DMS79 treated with DMSO at 0.1 percent for 48 hours (cell line): ENCODE measurements at places on chromosomes 16 and 17.

DNA sequence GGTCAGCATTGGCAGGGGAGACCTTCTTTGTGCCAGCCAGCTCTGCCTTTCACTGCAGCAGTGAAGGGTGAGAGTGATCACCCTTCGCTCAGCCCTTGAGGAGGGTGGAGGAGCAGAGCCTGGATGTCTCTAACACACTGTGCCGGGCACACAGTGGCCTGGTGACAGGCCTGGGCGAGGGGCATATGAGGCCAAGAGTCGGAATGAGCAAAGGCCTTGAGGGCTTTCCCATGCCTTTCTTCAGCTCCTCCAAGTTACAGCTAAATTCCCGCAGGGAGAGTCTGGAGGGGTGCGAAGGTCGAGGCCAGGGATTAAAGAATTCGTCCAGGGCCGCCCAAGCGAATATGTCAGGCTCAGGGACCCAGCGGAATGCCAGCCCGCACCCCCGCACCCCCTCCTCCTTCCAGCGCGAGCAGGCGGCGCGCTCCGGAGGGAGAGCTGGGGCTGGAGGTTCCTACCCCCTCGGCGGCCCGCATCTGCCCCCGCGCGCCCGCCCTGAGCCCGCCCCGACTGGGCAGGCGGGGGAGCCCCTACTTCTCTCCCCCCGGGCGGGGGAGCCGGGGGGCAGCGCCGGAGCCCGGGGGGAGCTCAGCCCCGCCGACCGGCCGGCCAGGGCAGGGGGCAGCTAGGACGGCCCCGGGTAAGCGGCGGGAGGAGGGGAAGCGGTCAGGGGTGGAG is at the start of gene RASL10B:
RASL10B (plus strand) TSS at position 401 of the 678 bp plus-strand sequence. CDS start 3,546 bp downstream, outside the sequence.
- peak; percentile 16 for DNase-seq

DNA sequence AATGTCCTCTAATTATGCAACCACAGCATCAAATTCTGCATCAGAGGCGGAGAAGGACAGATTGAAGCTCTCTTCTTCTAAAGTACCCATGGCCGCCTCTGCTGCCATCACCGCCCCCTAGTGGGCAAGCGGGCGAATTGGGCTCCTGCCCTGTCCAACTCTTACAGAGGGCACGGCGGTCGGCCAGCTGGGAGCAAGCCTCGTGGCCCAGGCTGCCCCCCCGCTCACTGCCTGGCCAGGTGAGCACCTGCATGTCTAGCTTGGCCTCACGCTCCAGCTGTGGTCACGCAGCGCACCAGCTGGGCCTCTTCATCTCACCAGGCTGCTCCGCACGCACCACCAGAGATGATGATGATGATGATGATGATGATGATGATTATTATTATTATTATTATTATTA is 146.1 kb upstream of the TOM1L1 start:
- DNase-seq = no peak

DNA sequence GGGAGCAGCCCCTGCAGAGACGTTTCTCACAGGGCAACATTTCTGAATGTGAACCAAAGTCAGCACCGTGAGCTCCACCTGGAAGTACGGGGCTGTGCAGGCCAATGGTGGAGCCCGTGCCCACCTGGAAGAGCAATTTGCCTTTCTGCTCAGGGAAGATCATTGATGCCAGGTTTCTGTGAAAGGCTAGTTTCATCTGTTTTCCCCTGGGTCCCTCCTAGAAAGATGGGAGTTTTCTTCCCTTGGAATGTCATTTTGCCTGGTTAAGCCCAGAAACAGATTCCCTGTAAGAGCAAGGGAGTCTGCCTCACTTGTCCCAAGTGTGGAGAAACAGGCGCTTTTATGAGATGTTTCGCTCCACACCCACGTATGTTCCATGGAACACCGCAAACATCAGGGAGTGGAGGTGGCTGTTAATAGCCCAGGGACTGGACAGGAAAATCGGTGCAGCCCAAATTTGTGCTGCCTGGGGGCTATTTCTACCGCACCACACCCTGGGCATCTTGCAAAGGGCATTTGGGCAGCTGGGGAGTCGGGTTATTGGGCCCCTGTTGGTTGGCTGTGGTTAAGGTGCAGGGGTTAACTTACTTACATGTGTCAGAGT is 2.6 kb downstream of the SLC6A4 start:
- peak; percentile 8 for DNase-seq

DNA sequence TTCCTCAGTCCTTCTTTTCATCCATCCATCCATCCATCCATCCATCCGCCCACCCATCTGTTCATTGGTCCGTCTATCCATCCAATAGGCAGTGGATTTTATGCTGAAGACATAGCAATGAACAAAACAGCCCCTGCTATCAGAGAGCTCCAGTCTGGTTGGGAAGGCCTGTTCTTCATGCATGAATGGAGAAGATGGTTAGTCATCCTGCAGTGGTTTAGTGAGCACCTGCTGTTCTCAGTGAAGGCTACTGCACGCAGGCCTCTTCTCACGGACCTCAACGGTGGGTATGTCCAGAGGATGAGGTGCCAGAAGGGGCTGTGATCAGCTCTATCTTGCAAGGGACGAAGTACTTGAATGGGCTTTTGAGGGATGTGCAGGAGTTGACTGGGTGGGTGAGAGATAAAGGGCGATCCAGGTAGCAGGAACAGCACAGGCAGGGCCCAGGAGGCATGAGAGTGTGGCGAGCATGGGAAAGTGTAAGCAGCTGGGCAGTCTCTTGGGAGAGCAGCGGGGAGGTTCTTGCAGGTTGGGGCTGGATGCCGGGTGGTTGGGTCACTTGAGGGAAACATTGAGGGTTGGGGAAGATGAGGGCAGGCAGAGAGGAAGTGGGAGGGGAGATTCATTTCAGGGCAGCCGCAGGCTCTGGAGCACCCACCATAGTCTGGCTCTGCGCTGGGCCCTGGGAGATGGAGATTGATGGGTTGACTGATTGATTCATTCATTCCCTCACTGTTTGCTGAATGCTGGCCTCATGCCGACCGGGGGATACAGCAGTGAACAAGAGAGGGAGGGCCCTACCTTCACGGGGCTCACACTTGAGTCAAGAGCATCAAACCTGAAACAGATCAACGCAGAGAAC is 115.0 kb upstream of the CIBAR2 start:
- peak; percentile 74 for DNase-seq

DNA sequence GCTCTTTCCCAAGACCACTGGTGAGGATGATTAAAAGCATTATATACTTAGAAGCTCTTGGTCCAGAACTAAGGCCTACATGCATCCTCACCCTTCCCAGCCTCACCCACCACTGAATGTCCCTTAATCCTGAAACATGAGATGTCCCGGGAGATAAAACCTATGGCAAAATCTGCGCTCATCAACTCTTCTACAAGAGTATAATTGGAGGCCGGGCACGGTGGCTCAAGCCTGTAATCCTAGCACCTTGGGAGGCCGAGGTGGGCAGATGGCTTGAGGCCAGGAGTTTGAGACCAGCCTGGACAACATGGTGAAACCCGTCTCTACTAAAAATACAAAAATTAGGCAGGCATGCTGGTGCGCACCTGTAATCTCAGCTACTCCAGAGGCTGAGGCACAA is 13.3 kb downstream of the ACACA start:
- no peak for DNase-seq

GRCh38 chr16:81583893-81584631 is 139.5 kb downstream of the CMIP start:
- DNase-seq = no peak

GRCh38 chr17:50544516-50544915 is 2.5 kb upstream of the SPATA20 start:
- DNase-seq = no peak

GRCh38 chr17:81222906-81223761 is at the start of gene CEP131:
TSS of gene CEP131 (minus strand) at chr17:81222965. CDS start at chr17:81220056, 2,909 bp downstream.
- DNase-seq = peak; percentile 80

DNA sequence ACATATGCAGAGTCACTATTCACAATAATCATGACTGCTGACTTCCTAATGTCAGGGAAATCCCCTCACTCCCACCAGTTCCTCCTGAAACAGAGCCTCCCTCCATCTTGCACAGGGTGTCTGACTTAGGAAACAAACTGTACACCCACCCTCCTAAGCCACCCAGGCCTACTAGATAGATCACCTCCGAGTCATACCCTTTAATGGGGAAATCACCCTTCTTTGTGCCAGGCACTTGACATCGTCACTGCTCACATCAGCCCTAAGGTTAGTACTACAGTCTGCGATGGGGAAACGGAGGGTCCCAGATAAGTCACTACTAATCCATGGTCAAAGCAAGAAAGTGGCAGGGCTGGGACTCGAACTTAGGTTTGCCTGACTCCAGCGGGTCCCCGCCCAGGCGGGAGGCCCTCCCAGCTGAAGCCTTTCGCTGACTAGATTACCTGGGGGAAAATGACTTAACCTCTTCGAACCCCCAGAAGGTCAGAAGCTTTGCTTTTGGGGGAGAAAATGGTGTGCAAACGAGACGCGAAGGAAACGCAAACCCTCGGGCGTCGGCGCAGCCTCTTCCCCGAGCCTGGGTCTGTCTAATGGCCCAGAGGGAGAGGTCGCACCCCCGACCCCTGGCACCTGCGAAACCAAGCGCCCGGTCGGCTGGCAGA is 3.4 kb upstream of the MLLT6 start:
- DNase-seq = peak; percentile 67

GRCh38 chr17:75778861-75779249 is 5.8 kb upstream of the UNK start:
- DNase-seq = no peak

GRCh38 chr17:43753493-43754129 is 5.0 kb downstream of the SOST start:
- DNase-seq = no peak

DNA sequence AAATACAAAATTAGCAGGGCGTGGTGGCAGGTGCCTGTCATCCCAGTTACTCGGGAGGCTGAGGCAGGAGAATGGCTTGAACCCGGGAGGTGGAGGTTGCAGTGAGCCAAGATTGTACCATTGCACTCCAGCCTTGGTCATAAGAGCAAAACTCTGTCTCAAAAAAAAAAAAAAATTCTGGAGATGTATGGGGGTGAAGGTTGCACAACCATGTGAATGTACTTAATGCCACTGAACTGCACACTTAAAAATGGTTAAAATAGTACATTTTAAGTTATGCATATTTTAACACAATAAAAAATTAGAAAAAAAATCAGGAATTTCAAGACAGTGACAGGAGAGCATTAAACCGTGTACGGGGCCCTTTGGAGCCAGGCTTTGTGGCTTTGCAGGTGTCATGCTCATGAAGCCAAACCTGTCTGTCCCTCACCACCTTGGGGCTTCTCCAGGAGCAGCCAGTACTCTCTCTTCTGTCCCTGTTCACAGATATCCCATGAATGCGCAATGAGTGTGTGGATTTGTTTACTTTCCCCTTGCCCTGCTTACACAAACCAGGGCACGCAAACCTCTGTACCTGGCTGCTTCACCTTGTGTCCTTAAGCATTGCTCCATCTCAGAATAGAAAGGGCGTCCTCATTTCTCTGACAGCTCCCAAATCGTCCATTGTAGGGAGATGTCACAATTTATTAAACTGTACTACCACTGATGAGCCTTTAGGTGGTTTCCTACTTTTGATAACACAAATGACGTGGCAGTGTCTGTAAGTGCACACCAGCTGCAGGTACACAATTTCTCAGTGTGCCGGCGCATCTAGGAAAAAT is 58.2 kb upstream of the CBX4 start:
- no peak for DNase-seq

DNA sequence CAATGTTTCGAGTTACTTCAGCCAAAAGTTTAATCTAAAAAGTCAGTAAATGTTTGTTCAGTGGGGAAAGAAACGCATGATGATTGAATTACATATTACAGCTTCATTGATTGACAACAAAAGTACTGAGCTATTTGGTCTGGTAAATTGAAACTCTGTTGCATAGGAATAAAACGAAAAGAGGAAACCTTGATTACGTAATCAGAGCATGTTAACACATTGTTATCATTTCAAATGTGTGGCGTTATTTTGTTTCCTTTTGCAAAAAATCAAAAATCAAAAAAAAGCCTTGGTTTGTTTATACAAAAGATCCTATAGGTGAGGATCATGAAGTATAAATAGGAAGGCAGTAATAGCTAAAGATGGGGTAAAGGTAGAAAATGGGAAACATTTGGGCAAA is 19.5 kb upstream of the CA10 start:
- DNase-seq = no peak

DNA sequence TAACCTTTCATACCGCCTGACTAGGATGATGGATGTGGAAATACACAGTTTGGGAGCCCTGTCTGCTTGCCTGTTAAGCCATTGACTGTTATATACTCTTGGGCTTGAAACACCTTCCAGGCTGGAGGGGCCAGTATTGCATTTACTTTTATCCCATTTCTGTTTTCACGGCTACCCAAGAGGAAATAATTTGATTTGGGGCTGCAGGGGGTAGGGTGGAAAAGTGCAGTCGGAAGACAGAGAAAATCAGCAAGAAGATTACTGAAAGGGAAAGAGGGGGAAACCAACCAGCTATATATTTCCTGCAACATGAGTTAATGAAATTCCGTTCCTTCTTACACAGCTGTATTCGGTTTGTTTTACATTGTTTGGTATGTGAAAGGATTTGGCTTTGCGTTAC is 202.5 kb downstream of the CDH13 start:
- DNase-seq = no peak

- no peak for DNase-seq
These were observed 29.7 kb downstream of the BRIP1 start for GRCh38 chr17:61833536-61834193.

DNA sequence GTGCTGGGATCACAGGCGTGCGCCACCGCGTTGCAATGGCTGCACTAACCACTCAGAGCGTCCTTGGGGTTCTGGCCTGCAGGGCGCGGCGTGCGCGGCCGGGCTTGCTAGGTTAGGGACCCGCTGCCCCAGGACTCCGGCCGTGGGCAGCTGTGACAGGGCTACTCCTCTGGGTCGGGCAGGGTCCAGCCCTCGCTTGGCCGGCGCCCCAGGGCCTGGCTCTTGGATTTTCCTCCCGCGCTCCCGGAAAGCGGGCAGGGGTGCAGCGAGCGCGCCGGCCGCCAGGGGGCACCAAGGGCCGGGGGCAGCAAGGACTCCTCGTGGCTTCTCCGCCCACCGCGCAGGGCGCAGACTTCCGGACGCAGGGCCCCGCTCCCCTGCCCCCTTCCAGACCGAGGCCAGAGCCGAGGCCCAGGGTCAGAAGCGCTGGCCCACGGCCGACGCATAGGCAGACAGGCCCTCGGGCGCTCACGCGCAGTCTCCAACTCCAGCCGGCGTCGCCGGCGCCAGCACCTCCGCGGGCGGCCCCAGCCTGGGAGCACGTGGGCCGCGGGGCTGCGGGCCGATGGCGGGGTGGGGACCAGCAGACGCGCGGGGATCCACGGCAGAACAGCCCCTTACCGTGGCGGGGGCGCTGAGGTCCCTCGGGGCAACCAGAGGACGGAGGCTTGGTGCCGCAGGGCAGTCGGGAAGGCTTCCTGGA is 355 bp downstream of the TLE7 start:
- no peak for DNase-seq
